ENCODE measurements at places on chromosomes 12 and 14.

GRCh38 chr12:7073946-7074345 is 13.4 kb downstream of the C1S start:
- DNase-seq: no peak

GRCh38 chr12:130127532-130127911 is 34.7 kb upstream of the FZD10 start:
- no peak for DNase-seq

GRCh38 chr12:105947906-105948305 is 190.8 kb downstream of the NUAK1 start:
- no peak for DNase-seq

DNA sequence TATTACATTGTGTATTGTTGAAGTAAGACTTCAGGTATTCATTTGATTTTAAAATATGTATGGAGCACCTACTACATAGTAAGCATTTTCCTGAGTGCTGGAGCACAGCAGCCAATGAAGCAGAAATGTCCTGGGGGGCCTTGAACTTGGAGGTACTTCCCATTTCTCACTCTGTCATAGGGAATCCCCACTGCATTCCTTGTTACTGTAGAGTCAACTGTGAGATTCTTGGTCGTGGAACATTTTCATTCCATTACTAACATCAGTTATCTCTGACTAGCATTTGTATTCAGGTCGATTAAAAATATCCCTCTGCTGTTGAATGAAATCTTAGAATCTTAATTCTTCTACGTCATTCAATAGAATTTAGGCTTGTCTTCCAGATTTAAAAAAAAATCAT is 66.7 kb downstream of the PDE3A start:
- peak; percentile 49 for DNase-seq

- DNase-seq: no peak
These were observed 22.4 kb downstream of the ATF7 start for GRCh38 chr12:53603804-53604203.

GRCh38 chr12:54017027-54017788 is 8.4 kb downstream of the HOXC8 start:
- DNase-seq: no peak

GRCh38 chr12:13581031-13581430 is 384.5 kb downstream of the EMP1 start:
- no peak for DNase-seq

- no peak for DNase-seq
These were observed 523 bp downstream of the WSB2 start for GRCh38 chr12:118060301-118061010.

GRCh38 chr12:14960548-14961465 is 594 bp downstream of the ARHGDIB start:
- no peak for DNase-seq

- no peak for DNase-seq
These were observed 223.3 kb downstream of the CHST11 start for GRCh38 chr12:104680070-104680469.

DNA sequence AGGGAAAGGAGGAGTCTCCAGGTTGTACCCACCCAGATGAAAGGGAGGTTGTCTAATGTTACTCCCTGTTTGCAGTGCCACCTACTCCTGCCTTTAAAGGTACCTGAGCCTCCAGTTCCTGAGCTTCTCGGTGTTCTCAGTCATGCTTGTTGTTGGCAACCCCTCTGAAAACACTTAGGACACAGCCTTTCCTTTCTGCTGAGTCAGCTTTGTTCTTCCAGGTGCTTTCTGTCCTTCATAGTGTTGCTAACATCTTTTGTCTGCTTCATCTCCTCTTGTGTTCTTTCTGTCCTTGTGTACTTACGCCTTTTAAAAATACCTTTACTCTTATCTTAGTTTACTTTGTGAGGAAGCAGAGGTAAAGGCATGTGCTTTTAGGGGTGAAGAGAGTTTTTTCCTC is 97.0 kb upstream of the NEDD1 start:
- DNase-seq: no peak

GRCh38 chr12:57615637-57616036 is 4.4 kb downstream of the ARHGEF25 start:
- DNase-seq: no peak

Data from AG04449 (cell line).